CD8-positive, alpha-beta T cell (primary cell): ENCODE measurements at places on chromosomes 13 and 19.
A peak's percentile ranks its signal among the peaks of the same experiment; 100 is the strongest.

DNA sequence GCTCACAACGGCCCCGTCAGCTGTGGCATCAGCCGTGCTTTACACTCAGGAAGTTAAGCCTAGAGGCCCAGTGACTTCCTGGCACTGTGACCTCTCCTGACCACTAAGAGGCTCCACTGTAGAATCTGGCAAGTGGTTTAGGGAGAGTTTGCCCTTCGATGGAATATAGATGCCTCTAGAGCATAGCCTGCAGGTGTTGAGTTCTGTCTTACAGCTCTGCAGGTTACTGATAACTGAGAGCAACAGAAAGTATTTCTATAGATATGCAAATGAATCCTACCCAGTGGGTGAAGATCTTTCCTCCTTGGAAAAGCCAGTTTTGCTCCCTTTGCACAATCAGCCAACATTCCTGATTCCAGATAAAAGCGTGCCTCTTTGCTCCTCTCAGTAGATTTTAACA is 35.8 kb downstream of the ATP12A start:
- DNase-seq = no peak

DNA sequence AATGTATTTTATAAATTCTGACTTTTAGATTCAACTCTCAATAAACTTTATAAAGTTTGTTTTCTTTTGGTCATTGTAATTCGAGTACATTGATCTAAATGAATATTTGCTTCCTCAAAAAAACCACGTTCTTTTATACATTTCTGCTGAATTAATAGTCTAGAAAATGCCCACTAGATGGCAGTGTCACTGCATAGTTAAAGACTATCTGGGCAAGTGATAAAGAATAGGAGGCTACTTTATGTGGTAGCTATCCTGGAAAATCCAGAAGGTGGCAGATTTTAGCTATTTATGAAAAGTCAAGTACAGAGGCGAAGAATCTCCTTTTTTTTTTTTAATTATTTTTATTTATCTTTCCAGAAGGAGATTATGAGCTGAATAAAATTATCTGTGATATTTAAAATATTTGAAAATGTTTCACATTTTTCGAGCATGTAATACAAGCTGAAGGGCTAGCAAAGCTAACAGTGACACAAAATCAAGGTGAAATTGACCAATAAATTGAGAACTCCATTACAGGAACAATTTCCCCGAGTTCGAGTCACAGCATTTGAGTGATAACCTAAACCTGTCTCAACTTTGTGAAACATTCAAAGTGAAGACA is 221.8 kb downstream of the OLFM4 start:
- DNase-seq = no peak

DNA sequence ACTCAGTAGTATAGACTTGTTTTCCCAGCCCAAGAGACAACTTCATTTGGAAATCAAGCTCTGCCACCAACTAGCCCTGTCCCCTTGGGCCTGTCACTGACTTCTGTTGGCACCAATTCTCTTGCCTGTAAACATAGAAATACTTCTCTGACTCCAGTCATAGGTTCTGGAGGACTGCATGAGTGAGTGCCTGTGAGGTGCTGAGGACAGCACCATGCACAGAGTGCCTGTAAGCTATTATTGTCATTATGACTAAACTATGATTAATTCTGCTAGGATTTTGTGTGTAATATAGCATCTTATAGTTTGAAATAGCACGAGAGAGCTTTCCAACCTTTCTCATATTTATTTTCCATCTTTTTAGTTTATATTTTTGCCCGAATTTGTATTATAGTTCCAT is 247.9 kb downstream of the MYO16 start:
- no peak for DNase-seq

DNA sequence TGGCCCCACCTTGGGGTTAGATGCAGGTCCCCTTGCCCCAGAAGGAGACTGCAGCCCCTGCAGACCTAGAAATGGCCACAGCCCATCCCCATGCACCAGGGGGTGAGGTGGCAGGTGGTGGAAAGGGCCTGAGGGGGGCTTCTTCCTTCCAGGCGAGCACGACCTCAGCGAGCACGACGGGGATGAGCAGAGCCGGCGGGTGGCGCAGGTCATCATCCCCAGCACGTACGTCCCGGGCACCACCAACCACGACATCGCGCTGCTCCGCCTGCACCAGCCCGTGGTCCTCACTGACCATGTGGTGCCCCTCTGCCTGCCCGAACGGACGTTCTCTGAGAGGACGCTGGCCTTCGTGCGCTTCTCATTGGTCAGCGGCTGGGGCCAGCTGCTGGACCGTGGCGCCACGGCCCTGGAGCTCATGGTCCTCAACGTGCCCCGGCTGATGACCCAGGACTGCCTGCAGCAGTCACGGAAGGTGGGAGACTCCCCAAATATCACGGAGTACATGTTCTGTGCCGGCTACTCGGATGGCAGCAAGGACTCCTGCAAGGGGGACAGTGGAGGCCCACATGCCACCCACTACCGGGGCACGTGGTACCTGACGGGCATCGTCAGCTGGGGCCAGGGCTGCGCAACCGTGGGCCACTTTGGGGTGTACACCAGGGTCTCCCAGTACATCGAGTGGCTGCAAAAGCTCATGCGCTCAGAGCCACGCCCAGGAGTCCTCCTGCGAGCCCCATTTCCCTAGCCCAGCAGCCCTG is 4.2 kb upstream of the F10 start:
- DNase-seq = no peak

- DNase-seq = no peak
Observed at GRCh38 chr13:51397262-51397941, 55.4 kb downstream of the INTS6 start.

DNA sequence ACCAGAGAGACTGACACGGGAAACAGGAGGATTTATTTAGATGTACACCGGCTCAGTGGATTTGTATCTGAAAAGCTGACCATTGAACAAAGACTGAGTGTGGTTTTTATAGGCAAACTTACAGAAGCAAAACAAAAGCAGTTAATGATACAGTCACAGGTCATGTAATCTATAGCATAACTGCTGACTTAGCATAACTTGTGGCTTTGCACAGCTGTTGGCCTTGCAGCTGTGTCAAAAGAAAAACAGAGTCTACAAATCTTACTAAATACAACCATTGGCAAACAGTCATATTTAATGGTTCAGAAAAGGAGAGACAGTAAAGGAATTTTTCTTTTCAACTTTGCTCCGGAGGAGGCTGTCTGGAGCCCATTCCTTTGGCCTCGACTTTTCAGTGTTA is 2.3 kb upstream of the ILF3 start:
- DNase-seq = no peak

- DNase-seq = no peak
Observed at GRCh38 chr13:107079423-107080049, 511.6 kb upstream of the ARGLU1 start.

DNA sequence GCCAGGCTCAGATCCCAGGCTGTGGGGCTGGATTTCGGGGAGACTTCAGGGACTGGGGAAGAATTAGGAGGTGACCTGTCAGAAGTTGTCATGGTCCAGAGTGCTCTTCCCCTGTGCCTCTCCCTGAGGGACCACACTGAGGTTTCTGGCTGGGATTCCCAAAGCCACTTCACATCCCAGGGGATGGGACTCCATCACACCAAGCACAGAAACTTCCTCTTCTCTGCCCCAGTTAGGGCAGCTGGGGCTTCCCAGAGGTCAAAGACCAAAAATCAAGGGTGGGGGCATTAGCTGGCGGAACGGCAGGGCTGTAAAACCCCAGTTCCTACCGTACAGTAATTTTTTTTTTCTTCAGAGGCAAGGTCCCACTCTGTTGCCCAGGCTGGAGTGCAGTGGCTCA is 7.4 kb downstream of the FCER2 start:
- no peak for DNase-seq

DNA sequence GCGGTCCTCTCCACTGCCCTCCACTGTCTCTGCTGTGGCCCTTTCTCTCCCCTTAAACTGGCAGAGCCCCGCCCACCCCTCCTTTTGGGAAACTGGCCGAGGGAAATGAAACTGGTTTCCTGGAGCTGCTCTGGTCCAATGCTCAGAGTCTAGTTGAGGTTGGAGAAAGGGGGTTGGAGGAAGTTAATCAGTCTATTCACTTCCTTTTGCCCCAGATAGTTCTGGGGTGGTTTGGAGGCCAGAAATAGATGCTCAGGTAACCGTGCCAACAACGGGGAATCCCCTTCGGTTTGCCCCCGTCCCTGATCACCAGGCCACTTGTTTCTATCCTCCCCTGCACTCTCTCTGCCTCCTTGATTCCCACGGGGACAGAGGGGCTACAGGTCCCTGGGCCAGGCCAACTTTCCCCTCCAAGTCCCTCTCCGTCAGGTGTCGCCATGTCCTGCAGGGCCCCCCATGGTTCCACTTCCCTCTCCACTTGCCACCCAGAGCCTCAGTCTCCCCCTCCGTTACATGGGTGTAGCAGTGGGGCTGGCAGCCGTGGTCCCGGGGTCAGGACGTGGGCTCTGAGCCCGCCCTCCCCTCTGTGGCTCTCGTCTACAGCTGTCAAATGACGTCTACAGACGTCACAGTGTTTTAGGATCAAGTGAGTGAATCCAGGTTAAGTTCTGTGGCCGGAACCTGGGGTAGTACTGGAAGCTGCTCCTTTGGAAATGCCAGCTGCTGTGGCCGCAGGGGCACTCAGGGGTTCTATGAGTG is at the start of gene IL4I1:
Gene IL4I1 (minus strand): TSS at position 25 of the 759 bp plus-strand sequence. CDS start 727 bp downstream, outside the sequence.
- peak; percentile 90 for DNase-seq

GRCh38 chr13:23129331-23129730 is 51.4 kb upstream of the SGCG start:
- no peak for DNase-seq

DNA sequence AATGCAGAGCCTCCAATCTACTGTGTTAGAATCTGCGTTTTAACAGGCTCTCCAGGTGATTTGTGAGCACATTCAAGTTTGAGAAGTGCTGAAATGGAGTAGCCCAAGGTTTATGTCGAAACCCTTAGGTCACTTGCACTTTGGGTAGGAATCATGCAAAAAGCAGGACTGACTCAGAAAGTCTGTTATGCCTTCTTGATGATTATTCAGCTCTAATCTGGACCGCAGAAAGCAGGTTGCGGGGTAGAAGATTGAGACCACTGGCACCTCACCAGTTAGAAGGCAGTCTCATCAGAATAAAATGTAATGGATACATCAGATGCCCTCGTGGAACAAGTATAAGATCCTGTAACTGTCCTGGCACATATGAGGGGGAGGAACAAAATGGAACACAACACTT is 326.3 kb downstream of the DCLK1 start:
- DNase-seq = no peak

DNA sequence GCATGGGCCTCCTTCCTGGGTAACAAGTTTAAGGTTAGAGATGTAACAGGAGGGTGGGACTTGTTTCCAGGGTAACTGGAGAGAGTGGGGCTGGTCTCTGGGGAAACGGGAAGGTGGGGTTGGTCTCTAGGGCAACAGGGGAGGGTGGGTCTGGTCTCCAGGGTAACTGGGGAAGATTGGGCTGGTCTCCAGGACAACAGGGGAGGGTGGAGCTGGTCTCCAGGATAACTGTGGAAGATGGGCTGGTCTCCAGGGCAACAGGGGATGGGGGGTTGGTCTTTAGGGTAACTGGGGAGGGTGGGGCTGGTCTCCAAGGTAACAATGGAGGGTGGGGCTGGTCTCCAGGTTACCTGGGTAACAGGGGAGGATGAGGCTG is 36.5 kb downstream of the SPTBN4 start:
- DNase-seq = no peak

DNA sequence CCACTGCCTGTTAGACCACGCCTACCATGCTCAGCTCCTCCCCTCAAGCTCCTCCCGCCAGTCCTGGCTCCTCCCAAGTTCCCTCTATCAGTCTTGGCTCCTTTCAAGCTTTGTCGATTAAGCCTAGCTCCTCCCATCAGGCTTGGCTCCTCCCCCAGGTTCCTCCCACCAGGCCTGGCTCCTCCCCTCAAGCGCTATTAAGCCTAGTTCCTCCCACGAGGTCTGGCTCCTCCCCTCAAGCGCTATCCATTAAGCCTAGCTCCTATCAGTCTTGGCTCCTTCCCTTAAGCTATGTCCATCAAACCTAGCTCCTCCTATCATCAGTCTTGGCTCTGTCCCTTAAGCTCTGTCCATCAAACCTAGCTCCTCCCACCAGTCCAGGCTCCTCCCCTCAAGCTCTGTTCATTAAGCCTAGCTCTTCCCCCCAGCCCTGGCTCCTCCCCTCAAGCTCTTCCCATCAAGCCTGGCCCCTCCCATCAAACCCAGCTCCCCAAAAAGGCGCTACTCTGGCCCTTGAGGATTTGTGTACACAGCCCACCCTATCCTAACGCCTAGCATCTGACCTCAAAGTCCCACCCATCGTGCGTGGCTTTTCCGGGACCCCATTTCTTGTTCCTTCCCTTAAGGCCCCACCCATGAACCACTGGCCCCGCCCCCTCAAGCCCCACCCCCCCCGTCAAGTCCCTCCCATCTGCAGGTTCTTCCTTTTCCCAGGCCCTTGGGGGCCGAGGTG is 10.0 kb downstream of the CAMSAP3 start:
- no peak for DNase-seq

- no peak for DNase-seq
Observed at GRCh38 chr19:41325947-41326706, 16.2 kb downstream of the CCDC97 start.
